Stimulated activated CD8-positive, alpha-beta memory T cell treated with anti-CD3 and anti-CD28 coated beads, Interleukin-15, amount 100 ng/mL, for 24 hours (primary cell): ENCODE measurements at places on chromosomes 2 and 18.

DNA sequence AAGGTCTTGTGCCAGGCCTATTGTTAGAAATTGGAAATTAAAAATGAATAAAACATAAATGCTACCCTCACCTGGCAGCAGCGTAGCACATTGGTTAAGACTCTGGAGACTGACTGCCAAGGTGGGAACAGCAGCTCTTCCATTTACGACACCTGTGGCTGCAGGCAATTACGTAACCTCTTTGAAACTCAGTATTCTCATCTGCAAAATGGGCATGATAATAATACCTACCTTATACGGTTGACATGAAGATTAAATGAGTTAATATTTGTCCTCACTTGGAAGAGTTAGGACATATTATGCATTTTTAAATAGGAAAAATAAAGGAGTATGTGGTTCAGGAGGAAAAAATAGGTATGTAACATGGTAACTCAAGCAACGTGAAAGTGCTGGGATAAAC, 279.3 kb upstream of the NCKAP5 start:
- DNase-seq = no peak

DNA sequence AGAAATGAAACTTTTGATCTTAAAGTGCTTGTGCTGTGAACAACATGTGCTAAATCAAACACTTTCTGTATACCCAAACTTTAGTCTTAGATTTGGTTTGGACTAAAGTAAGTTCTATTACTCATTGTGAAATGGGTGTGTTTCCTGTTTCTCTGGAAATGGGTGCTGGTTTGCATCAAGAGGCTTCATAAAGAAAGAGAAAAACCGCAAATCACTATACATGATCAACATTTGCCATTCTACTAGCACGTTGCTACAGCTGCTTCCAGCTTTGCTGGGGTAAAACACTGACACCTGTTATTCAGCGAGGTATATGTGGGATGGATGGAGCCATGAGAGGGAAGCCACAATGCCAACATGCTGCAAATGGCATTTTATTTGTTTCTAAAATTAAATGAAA, 547.0 kb upstream of the ACVR2A start:
- DNase-seq = peak; percentile 1

DNA sequence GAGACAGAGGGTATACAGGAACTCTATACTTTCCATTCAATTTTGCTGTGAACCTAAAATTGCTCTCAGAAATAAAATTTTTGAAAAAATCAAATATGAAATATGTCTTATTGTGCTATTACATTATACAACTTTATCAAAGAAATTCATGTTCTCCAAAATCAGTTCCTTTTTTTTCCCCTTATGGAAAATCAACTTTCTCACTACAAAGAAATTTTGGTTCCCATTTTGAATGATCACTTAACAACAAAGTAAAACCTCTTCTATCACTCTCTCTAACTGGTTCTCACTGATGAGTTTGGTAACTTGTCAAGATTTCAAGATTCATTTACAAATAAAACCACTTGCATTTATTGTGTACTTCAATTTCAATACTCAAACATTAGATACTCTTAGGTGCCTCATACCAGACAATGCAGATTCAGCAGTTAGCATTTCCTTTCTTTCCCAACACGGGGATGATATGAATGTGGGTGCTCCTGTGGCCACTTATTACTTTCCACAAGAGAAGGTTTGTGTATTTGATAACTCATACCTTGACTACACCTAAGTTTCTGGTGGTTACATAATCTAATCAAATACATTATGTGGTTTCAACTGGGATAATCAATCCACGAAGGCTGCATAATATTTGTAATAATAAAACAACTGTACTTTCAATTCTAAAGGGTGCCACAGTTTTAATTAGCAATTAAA, 6.4 kb downstream of the PSME4 start:
- no peak for DNase-seq

- no peak for DNase-seq
Observed at GRCh38 chr2:187554011-187554703, at the start of gene TFPI. Gene TFPI, minus strand, starts transcription at chr2:187554435. Its CDS starts 50,667 bp downstream, at chr2:187503768.

GRCh38 chr2:109322111-109322510, 193.1 kb downstream of the SH3RF3 start:
- DNase-seq = no peak

DNA sequence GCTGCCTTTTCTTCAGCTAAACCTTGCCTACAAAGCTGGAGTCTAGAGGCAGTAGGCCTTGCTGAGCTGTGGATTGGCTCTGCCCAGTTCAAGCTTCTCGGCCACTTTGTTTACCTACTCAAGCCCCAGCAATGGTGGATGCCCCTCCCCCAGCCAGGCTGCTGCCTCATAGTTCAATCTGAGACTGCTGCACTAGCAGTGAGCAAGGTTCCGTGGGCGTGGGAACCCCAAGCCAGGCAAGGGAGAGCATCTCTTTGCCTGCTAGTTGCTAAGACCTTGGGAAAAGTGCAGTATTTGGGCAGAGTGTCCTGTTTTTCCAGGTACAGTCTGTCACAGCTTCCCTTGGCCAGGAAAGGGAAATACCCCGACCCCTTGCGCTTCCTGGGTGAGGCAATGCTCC, 68.9 kb downstream of the VAPA start:
- no peak for DNase-seq

- DNase-seq = no peak
Observed at GRCh38 chr2:156982615-156983014, 274.9 kb upstream of the GALNT5 start.

DNA sequence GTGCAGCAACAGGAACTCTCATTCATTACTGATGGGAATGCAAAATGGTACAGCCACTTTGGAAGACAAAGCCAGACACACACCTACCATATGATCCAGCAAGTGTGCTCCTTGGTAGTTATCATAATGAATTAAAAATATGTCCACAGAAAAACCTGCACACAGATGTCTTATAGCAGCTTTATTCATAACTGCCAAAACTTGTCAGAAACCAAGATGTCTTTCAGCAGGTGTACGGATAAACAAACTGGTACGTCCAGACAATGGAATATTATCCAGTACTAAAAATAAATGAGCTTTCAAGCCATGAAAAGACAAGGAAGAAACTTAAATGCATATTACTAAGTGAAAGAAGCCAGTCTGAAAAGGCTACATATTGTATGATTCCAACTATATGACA, 50.4 kb downstream of the CHMP3 start:
- no peak for DNase-seq

- DNase-seq = peak; percentile 22
Observed at GRCh38 chr2:239882331-239882732, 142.8 kb downstream of the NDUFA10 start.

DNA sequence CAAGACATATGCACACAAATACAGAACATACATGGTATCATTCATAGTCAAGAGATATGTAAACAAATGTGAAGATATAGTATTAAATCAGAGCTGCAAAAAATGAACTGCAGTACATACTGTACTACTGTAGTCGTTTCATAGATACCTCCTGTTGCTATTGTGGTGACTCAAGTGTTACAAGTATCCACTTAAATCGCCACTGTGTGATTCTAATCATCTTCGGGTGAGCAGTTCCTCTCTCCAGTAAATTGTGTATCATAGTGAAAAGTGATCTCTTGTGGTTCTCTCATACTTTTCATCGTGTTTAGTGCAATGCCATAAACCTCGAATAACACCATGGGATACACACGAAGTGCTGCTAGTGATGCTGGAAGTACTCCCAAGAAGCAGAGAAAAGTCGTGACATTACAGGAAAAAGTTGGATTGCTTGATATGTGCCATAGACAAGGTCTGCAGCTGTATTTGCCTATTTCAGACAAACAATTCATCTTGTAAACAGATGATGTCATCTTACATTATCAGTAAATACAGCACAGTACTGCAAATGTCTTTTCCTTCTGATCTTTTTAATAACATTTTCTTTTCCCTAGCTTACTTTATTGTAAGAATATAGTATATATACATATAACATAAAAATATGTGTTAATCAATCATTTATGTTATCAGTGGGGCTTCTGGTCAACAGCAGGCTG, 222.2 kb downstream of the BCL11A start:
- no peak for DNase-seq

DNA sequence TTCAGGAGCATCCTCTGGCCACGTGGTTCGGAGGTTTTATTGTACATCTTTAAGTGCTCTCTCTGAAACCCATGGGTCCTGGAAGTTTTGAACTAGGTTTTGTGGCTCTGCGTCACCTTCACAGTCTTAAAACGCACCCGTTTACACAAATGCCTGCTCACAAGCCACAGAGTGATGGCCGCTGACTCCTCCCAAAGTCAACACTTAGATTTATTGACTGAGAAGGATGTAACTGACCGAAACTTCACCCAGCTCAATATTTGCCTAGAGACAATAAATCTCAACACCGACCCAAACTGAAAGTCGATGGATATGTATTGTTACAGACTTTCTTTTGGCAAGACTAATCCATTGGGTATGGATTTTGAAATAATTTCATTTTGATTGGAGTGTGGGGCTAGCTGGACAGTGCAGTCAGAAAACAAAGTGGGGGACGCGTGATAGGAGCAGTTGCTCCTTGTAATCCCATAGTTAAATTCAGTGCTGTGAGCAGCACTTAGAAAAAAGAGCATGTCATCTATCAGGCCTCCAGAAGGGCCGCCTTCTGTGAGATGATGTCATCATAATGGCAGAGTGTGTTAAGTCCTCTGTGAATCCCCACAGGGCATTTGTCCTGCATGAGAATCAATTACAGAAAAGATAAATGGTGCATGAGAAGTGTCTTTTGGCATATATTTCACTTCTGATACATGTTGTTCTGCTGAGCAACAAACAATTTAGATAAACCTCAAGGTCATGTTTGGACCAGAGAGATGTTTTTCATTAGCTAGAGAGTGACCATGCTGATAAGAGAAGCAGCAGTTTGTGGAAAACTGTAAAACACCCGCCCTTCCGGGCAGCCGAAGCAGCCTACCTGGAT, 183.7 kb downstream of the INO80D start:
- no peak for DNase-seq

GRCh38 chr2:202056611-202057010, 16.4 kb upstream of the KIAA2012 start:
- DNase-seq = no peak

GRCh38 chr18:63317556-63317946, 2.0 kb downstream of the BCL2 start:
- no peak for DNase-seq

GRCh38 chr2:216215658-216216390, 106.7 kb downstream of the XRCC5 start:
- no peak for DNase-seq

- no peak for DNase-seq
Observed at GRCh38 chr2:212987492-212987891, 163.9 kb downstream of the IKZF2 start.

GRCh38 chr2:240730501-240731177, 39.0 kb downstream of the AQP12A start:
- DNase-seq = no peak

DNA sequence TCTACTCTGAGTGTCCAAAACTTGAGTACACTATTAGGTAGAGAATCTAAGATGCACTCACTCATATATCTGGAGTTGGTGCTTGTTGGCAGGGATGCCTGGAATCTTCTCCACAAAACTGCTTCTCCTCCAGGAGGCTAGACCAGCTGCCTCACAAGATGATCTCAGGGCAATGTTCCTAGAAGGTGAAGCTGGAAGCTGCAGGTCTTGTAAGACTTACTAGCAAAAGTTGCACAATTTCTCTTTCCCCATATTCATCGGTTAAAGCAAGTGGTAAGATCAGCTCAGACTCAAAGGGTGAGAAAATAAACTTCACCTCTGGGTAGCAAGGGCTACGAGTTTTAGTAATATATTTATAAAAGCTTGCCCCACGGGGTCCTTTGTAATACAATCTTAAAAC, 454.4 kb upstream of the ACVR2A start:
- DNase-seq = no peak

- DNase-seq = no peak
Observed at GRCh38 chr18:63697097-63697660, 5.6 kb upstream of the SERPINB11 start.

- no peak for DNase-seq
Observed at GRCh38 chr2:25000503-25001324, 29.0 kb upstream of the DNAJC27 start.

DNA sequence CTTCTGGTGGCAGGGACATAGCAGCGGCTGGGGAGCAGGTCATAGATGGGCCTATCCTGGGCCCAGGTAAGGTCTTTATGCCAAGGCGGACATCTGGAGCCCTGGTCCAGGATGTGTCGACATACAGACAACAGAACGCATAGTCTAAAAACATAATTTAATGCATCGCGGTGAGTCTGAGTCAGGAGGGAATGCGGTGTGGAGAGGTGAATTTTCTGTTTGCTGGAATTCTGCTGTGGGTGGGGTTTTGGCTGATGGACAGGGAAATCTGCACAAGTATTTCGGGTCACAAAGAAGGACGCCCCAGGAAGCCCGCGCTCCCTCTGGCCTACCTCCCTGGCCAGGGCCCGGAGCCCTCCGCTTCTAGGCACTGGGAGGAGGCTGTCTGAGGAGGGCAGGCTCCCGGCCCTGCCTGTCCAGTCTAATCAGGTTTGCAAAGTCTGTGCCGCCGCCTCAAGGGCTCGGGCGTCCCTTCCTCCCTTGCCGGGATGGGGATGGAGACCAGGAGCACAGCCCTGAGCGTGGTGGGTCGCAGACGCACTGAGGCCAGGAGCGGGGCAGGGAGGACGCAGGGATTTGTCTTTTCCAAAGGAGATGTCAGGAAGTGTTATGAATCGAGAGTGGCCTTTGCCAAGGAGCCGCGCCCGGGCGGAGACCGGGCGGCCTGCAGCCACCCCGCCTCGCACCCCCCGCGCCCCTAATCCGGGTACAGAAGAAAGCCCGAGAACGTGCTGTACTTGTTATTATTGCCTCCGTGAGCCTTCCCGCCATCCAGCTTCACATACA, 2.3 kb downstream of the C1QL2 start:
- no peak for DNase-seq
